ENCODE measurements at places on chromosomes 11 and 22.
A peak's percentile ranks its signal among the peaks of the same experiment; 100 is the strongest.

- DNase-seq, result no peak
Observed at GRCh38 chr22:20133930-20134549, 2.4 kb downstream of the ZDHHC8 start.

DNA sequence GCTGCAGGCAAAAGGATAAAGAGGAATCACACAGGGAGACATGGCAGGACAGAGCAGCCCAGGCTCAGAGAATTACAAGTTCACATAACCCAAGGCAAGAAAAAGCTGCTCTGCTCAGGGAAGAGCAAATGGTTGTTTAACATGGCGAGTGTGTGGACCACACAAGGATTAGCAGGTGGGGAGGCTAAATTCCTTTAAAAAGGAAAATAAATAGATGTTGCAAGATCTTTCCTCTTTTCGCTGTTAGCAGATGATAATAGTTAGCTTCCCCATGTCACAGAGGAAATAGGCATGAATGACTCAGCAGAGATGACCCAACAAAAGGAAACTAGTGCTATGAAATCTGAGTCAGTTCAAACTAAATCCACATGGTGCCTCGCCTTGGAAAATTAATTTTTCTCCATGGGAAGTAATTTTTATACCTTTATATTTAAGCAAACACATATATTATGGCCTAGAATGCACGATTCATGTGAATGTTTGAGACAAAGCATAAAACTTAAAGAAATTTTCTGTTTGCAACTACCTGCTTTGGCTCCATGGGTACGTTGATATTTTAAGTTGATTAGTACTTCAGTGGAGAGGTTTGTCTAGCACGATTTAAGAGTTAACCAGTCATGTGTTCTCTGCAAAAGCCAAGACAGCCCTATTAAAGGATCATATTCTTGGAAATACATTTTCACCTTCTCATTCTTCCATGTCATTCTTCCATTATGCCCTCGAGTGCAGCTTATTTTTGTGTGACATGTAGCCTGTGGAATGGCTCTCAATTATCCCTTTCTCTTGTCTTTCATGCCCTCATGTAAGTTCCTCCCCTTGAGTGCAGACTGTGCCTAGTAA, 38.5 kb upstream of the FJX1 start:
- DNase-seq, result no peak

DNA sequence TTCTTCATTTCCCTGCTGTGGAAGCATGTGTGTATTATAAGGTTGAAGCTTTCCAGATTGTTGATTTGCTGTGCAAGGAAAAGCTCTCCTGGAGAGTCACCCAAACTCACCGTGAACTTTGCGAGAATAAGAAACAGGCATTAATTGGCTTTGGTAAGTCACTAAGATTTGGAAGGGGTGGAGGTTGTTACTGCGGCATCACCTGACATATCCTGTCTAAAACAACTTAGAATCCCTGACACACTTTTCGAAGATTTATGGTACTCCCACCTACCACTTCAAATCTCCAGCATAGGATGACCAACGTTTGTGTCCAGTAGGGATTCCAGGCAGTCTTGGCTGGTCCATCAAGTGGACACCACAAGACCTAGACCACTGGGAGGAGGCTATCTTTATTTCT, 518.3 kb downstream of the MN1 start:
- DNase-seq, result no peak

DNA sequence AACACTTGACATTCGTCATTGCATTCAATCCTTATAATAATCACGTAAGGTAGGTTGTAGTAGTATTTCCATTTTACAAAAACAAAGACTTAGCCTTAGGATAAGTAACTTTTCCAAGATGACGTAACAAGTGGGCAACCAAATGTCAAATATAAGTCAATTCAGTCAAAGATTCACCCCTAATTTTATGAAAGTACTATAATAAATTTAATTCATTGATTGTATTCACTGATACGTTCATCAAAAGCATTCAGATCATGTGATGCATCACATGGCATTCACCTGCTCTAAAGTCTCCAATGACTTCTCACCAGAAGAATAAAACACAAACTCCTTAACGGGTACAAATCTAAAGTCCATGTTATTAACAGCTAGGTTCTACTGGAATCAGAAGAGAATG, 2.1 kb downstream of the KIF18A start:
- DNase-seq, result no peak

DNA sequence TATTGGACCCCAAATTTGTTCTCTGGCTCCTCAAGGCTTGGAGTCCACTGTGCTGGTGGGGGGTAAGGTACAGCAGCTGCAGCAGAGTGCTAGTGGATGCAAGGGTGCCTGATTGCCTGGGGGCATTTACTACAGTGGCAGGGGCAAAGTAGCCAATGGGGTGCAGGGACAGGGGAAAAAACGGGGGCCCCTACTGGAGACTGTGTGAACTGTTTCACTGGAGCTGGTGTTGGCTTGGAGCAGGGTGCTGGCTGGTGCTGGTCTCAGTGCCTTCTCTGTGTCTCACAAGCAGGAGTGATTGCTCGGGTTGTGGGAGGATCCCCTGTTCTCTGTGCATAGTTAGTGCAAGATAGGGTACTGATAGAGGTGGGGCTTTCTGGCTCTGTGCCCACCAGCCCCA, 935.9 kb downstream of the JRKL start:
- no peak for DNase-seq

- DNase-seq, result no peak
Observed at GRCh38 chr11:90639461-90639993, 416.7 kb upstream of the CHORDC1 start.

DNA sequence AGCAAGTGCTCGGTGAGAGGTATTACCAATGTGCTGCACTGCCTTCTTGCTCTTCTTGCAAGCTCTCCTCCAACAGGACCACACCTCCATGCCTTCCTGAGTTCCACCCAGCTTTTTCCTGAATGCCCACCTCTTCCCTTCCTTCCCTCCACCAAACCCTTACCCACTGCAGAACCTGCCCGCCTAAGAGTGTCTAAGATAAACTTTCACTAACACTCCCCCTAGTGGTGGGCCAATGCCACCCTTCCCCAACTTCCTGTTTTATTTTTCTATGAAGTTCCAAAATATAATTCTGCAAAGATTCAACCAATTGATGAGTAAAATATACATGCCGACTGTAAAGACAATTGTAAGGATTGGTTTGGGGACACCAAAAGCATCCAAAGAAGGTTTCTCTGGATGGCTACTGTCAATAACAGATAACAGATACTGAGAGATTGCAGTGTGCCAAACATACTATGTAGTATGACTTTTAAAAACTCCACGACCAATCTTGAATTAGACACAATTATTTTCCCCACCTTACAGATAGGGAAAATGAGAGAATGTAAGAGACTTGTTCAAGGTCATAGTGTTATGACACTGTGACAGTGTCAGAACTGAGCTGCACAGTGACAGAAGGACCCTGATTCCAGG, 38.6 kb upstream of the BMAL1 start:
- peak; percentile 7 for DNase-seq

- no peak for DNase-seq
Observed at GRCh38 chr11:749731-750130, 2.5 kb downstream of the TALDO1 start.

DNA sequence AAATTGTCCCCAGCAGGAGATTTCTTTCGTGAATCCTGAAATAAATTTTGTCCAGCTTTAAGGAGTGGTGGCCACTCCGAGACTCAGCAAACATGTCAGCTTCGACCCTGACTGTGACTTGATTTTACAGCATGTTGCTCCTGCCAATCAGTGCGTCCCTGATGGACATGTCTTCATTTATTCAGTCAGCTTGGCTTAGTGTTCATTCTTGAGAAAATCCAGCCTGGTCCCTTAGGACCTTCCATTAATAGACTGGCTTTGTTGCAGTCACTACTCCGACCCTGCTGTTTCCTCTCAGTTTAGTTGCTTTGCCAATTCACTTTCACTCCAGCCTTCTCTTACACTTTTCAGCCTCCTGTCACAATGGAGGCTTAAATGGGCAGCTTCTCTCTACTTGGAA, 30.5 kb downstream of the TMPRSS5 start:
- DNase-seq, result no peak

DNA sequence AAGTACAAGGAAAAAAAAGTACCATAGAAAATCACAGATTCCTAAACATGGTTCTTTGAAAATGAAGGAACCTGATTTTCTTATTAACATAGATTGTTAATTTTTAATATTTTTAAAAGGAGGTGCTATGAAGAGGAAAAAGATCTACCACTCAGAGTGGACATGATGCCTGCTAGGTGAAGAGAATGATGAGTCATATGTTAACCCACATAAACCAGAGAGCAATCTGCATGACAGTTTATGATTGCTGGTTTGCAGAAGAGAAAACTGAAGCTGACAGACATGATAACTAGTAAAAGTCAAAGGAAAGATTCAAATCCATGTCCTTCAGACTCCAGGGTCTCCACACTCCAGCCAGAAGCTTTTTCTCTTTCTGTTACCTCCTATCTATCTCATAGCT, 1231.7 kb downstream of the LRRC4C start:
- DNase-seq, result no peak

- no peak for DNase-seq
Observed at GRCh38 chr11:125451400-125452124, 44.5 kb downstream of the FEZ1 start.

DNA sequence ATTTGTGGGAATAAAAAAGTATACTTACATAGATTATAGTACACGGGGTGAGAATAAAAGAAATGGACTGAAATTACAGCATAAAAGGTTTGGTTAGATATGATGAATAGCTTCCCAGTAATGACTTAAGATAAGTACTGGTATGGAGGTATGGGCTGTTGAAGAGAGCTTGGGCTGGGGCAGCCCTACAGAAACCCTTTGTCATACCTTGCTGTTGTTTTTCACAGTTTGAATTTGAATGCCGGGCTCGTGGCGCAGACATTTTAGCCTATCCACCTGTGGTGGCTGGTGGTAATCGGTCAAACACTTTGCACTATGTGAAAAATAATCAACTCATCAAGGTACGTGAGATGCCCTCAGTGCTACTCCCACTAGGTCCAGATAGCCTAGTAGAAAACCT, 42.3 kb upstream of the RBX1 start:
- DNase-seq, result no peak

DNA sequence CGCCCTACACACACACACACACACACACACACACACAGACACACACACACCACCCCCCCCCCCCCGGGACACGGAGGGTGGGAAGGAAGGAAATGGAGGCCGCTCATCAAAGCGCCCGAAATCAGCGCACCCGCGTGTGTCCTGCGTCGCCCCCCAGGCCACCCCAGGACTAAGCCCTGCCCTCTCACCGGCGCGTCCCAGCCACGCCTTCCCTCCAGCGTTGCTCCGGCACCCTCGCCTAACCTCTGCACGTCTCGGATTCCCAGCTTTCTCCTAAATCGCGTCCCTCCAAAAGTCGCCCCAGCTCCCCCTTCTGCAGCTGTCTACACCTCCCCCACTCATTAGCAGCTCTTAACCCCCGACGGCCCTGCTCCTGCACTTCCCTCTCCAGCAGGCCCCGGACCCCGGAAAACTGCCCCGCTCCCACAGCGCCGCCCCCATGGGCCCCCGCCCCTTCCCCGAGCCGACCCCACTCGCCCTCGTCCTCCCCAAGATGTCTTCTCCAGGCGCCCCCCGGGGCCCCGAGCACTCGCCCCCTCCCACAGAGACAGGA, 557 bp downstream of the PACSIN2 start:
- peak; percentile 8 for DNase-seq

DNA sequence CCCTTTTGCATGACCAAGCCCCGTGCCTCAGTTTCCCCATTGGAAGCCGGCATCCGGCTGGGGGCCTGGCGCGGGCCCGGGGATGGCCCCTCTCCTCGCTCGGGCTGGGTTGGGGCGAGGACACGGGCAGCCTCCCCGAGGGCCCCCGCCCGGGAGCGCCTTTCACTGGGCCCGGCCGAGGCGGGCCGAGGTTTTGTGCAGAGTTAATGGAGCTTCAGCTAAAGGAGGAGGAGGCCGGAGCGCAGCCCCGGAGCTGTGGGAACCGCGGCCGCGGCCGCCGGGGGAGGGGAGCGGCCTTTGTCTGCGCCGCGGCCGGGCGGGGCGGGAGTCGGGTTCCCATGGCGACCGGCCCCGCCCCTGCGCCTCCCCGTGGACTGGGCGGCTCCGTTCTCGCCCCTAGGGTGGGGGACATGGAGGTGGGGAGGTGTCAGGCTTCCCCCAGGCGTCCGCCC, 1.4 kb upstream of the MAPK11 start:
- DNase-seq, result no peak

GRCh38 chr22:20750461-20751184, 23.3 kb upstream of the SERPIND1 start:
- DNase-seq, result no peak

- no peak for DNase-seq
Observed at GRCh38 chr11:112590764-112591163, 330.1 kb upstream of the PLET1 start.

DNA sequence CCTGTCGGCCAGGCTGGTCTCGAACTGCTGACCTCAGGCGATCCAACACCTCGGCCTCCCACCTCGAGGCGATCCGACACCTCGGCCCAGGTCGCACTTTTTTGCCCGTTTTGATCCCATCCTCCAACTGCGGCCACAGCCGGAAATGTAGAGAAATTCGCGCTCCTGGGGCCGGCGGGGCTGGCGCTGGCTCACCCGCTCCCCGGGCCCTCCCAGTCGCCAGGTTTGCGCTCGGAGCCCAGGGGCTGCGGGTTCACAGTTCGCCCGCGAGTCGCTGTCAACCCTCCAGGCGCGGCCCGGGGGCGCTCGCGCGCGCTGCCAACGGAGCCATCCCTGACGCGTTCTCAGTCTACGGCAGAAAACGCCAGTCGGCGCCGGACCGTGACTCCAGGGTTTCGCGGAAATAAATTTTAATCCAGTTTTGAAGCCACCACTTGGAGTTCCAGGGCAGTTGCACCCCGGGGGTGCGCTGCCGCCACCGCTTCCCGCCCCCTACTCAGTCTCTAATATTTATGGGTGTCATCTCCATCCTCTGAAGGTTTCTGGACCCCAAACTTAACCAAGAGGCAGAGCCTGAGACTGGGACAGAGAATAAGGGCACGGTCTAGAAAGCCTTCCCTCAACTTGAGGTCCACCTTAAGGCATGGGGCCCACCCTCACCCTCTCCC, 1.5 kb upstream of the KLHDC7B start:
- DNase-seq, result peak; percentile 73

GRCh38 chr11:82927264-82927880, 25.8 kb downstream of the DDIAS start:
- no peak for DNase-seq

DNA sequence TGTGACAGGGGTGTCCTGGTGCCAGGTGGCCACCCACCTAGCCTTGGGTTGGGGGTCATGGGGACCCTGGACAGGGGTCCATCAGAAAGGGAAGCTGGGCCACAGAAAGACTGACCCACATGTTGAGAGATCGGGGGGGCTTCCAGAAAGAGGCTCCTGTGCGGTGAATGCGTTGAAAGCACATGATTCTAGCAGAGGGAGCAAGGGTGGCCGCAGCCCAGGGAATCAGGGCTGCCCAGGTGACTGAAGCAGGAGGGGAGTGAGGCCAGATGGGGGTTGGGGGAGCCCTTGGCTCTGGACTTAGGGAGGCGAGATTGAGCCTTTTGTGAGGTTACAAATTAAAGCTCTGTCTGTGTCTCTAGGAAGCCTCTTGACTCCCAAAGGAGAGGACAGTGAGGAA, 80.7 kb downstream of the MORC2 start:
- no peak for DNase-seq

- DNase-seq, result no peak
Observed at GRCh38 chr11:79314906-79315689, 125.7 kb downstream of the TENM4 start.

- no peak for DNase-seq
Observed at GRCh38 chr11:5807580-5807979, 1.1 kb upstream of the OR52N2 start.

Data from activated T-helper 1 cell treated with anti-CD3 and anti-CD28 coated beads, Interleukin-2, amount 50 U/mL, for 16 hours (primary cell).